ENCODE measurements at places on chromosomes 7 and 10.

GRCh38 chr7:79855172-79855571 is 279.5 kb upstream of the GNAI1 start:
- no peak overlapping the region for H3K4me3 ChIP-seq
- DNase-seq = no peak
- H3K4me1 ChIP-seq = no peaks in the 10 kb centered on the region
- H3K27me3 ChIP-seq = no peaks in the 10 kb centered on the region

- H3K27me3 ChIP-seq = no peaks in the 10 kb centered on the region
- DNase-seq = no peak
- peaks cover 29% of the 10 kb centered on the region for H3K36me3 ChIP-seq
- no peak overlapping the region for H3K4me3 ChIP-seq
- H3K4me1 ChIP-seq = peaks cover 2% of the 10 kb centered on the region
Measured at GRCh38 chr7:739983-740942, 13.2 kb upstream of the PRKAR1B start.

- H3K27ac ChIP-seq = no peak overlapping the region
- H3K4me3 ChIP-seq = no peak overlapping the region
- H3K36me3 ChIP-seq = peaks cover 25% of the 10 kb centered on the region
- no peaks in the 10 kb centered on the region for H3K27me3 ChIP-seq
- H3K4me1 ChIP-seq = peaks cover 13% of the 10 kb centered on the region
Measured at GRCh38 chr10:31426401-31426800, 107.4 kb downstream of the ZEB1 start.

DNA sequence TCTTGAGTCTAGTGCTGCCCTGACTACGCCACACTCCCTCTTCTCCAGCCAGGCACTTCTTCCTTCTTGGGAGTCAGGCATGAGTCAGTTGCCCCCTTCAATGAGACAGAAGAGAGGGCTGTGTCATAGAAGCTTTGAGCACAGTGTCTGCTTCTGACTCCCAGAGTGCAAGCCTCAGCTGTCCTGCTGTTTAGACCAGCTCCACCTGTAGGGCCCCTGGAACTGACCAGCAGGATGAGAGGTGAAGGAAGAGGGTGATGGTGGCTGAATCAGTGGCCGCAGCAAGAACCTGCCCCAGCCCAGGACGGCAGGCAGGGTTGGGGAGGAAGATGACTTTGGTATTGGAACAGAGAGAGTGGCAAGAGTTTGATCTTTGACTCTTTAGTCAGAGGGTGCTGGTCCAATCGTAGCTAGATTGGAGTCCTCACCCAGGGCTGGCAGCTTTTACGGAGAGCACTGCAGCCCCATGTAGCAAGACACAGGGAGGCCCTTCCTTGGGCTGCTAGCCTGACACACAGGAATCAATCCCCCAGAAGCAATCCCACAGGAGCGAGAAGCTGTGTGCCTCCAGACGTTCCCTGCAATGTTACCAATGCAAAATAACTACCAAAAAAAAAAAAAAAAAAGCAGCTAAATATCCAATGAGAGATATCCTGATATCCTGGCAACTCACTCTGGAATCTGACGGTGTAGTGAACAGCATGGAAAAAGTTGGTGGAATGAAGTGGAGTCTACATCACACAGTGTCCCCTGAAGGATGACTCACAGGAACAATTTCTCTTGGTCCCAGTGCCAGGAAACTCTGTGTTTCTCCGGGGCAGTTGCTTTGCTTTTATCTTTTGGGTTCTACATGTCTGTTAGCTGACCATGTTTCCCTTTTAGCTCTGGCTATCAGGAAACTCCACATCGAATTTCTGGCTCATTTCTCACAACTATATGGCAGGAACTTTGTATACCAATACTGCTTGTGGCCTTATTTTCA is 6.9 kb downstream of the C10orf62 start:
- H3K36me3 ChIP-seq = no peaks in the 10 kb centered on the region
- H3K27ac ChIP-seq = no peak overlapping the region
- H3K4me1 ChIP-seq = no peaks in the 10 kb centered on the region
- no peak for DNase-seq
- no peak overlapping the region for H3K4me3 ChIP-seq
- no peaks in the 10 kb centered on the region for H3K27me3 ChIP-seq

DNA sequence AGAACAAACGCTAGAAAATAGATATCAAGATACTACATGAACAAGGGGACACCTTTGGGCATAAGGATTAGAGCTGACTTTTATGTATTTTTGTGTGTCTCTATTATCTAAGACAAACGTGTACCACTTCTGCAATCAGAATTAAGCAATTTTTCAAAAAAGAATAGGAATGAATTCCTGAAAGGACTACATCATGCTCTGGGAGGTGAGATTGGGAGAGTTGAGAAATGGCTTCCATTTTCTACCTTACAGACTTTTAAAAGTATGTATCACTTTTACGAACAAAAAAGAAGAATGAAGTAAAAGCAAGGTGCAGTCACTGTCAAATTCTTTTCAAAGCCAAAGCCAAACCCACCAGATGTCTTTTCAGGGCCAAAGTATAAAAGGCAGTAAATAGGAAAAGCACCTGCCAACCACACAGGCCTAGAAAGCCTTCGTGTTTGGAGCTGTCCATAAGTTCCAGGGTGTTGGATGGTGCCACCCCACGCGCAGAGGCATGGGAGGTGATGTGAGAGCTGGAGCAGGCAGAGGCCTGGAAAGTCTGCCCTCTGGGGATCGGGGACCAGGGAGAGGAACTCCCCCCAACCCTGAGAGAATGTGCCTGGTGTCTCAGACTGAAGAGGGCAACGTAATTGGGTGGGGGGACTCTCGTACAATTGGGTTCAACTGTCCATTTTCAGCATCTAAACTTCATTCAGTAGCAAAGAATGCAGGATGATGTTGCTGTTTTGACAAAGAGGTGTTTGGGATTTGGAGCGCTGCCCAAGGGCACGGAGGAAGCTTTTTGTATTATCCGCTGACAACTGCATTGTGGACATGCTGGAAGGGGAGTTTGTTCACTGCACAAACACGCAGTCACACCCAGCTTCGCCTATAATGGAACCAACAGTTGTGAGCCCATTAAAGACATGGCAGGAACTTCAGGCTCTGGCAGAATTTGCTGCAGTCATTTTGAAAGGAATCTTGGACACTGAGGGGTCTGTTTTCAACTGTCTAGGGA is 17.6 kb upstream of the CTBP2 start:
- no peak overlapping the region for H3K27ac ChIP-seq
- no peaks in the 10 kb centered on the region for H3K4me1 ChIP-seq
- no peaks in the 10 kb centered on the region for H3K36me3 ChIP-seq
- H3K27me3 ChIP-seq = peaks cover 11% of the 10 kb centered on the region
- DNase-seq = no peak

DNA sequence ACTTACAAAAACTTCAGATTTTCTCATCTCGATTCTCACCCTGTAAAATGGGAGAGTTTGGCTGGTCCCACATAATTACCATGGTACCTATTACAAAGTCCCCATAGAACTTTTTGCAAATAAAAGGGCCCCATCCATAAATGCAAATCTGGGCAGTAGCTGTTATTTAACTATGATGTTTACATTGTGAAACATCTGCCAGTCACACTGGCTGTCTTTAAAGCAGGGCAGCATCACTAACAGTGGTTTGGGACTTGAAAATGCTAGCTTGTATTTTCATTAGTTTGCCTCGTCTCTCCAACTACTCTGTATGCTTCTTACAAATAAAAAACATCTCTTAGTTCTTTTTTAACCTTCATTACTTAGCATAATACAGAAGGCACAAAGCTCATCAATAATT is 240.7 kb downstream of the FZD1 start:
- no peaks in the 10 kb centered on the region for H3K4me1 ChIP-seq
- H3K27me3 ChIP-seq = no peaks in the 10 kb centered on the region
- no peak for DNase-seq
- H3K36me3 ChIP-seq = no peaks in the 10 kb centered on the region
- H3K4me3 ChIP-seq = no peak overlapping the region

GRCh38 chr10:122165484-122166276 is 105.4 kb upstream of the BTBD16 start:
- H3K27ac ChIP-seq = no peak overlapping the region
- H3K4me1 ChIP-seq = no peaks in the 10 kb centered on the region
- H3K36me3 ChIP-seq = no peaks in the 10 kb centered on the region
- H3K4me3 ChIP-seq = no peak overlapping the region
- no peak for DNase-seq

- no peak overlapping the region for H3K27ac ChIP-seq
- DNase-seq = no peak
- no peak overlapping the region for H3K4me3 ChIP-seq
- H3K27me3 ChIP-seq = no peaks in the 10 kb centered on the region
Measured at GRCh38 chr7:132001146-132001545, 444.7 kb upstream of the PODXL start.

GRCh38 chr7:111540199-111540815 is 22.0 kb downstream of the IMMP2L start:
- H3K27ac ChIP-seq = no peak overlapping the region
- H3K27me3 ChIP-seq = no peaks in the 10 kb centered on the region
- peaks cover 2% of the 10 kb centered on the region for H3K36me3 ChIP-seq
- no peak overlapping the region for H3K4me3 ChIP-seq
- H3K4me1 ChIP-seq = no peaks in the 10 kb centered on the region
- no peak for DNase-seq

DNA sequence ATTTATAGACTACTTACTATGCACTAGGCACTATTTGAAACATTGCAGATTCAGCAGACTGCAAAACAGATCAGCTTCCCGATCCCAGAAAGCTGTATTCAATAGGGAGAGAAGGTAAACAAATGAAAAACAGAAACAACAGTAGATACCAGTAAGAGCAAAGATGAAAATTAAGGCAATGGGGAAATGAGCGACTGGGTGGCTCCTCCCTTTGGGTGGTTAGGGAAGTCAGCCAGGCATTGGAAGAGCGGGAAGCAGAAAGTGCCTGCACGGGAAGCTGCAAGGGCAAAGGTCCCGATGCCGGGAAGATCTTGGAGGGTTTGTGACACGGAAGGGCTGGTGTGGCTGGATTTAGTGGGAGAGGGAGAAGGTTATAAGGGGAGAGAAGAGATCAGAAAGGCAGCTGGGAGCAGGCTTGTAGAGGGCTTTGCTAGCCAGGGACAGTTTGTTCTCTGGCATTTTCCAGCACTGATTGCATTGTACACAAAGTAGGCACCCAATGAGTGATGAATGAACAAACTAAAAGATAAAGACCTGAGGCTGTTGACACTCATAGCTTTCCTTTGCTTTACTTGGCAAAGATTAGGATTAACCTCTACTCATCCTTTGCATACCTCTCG is 67.8 kb downstream of the NAMPT start:
- DNase-seq = no peak
- peaks cover 25% of the 10 kb centered on the region for H3K27me3 ChIP-seq
- H3K36me3 ChIP-seq = no peaks in the 10 kb centered on the region
- H3K27ac ChIP-seq = no peak overlapping the region

DNA sequence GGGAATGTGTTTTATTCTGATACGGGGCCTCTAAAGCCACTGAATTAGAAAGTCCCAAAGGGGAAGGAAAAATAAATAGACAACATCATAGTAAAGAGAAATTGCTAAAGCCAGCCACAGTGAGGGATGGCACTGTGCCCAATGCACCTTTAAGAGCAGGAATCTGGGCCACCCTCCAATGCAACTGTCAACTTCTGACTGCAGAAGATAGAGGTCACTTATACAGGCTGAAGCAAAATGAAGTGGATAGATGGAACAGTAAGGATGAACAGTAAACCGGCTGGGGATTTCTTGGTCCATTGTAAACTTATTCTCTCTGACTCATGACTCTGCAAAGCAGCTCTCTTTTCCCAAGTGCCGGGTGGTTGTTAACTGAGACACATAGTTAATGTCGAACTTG is 54.0 kb upstream of the KCNIP2 start:
- no peaks in the 10 kb centered on the region for H3K4me1 ChIP-seq
- H3K27me3 ChIP-seq = no peaks in the 10 kb centered on the region
- no peaks in the 10 kb centered on the region for H3K36me3 ChIP-seq
- H3K27ac ChIP-seq = no peak overlapping the region
- no peak overlapping the region for H3K4me3 ChIP-seq

GRCh38 chr7:87918740-87919139 is 15.3 kb upstream of the ADAM22 start:
- no peaks in the 10 kb centered on the region for H3K4me1 ChIP-seq
- H3K4me3 ChIP-seq = no peak overlapping the region
- H3K36me3 ChIP-seq = no peaks in the 10 kb centered on the region

- no peak for DNase-seq
- peaks cover 3% of the 10 kb centered on the region for H3K27me3 ChIP-seq
- peak overlapping the region; percentile 8 for H3K4me3 ChIP-seq
- H3K36me3 ChIP-seq = peaks cover 1% of the 10 kb centered on the region
Measured at GRCh38 chr10:70174058-70174741, 3.9 kb upstream of the SAR1A start.

- H3K4me3 ChIP-seq = peak overlapping the region; percentile 74
- H3K27me3 ChIP-seq = no peaks in the 10 kb centered on the region
- peaks cover 34% of the 10 kb centered on the region for H3K4me1 ChIP-seq
- H3K27ac ChIP-seq = peak overlapping the region; percentile 94
- H3K36me3 ChIP-seq = no peaks in the 10 kb centered on the region
Measured at GRCh38 chr7:157301610-157302120, 35.1 kb upstream of the DNAJB6 start.

DNA sequence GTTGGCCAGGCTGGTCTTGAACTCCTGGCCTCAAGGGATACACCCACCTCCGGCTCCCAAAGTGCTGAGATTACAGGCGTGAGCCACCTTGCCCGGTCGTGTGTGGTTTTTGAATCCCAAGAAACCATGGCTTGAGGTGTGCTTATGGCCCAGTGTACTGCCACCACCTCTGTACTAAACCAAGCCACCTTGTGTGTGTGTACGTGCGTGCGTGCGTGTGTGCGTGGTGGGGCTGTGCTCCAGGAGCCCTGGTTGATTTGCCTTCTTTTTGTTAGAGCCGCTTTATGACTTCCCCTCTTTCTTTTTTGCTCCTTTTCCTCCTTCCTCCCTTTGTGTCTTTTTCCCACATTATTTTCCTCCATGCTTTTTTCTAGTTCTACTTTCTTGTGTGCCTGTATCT is 121.4 kb downstream of the CAMK1D start:
- DNase-seq = no peak
- no peak overlapping the region for H3K4me3 ChIP-seq
- H3K27ac ChIP-seq = no peak overlapping the region
- no peaks in the 10 kb centered on the region for H3K27me3 ChIP-seq
- no peaks in the 10 kb centered on the region for H3K36me3 ChIP-seq

DNA sequence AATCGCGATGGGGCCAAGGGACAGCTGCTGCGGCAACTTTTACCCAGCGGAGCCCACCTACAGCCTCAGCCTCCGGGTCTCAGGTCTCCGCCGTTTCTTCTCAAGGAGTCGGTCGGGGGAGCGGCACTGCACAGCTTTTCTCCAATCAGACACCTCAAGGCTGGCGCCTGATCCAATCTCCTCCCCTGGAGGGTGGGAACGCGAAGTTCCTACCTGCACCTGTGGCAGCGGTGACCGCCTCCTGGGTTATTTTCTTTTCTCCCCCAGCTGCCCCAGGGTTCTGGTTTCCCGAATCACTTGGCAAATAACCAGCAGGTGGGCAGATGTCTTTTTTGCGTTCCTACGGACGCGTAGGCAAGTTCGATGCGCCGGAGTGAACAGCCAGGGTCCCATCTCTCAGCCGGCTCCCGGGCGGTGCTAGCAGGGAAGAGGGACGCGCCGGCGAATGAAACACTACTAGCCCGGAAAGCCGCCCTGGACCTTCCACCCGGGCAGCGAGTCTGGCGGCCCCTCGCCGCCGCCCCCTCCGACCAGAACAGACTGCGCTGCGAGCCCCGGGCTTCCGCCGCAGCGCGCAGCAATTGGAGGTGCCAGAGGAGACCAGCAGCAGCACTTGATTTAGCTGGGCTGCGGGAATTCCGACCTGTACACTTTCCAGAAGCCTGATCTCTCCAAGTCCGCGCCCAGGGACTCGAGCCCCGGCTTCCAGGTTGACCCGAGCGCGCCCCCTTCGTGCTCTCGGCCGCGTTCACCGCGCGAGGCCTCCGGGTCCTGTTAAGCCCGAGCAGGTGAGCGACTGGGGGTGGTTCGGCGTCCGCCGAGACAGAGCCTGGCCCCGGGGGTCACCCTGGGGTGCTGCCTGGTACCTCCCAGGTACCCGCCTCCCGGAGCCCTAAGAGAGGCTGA is at the start of gene PRR15:
Gene PRR15 (plus strand): TSS at position 246 of the 906 bp plus-strand sequence. CDS start 2,495 bp downstream, outside the sequence.
- DNase-seq = no peak
- H3K27ac ChIP-seq = peak within 1 kb of the TSS; percentile 13
- H3K27me3 ChIP-seq = peaks cover 80% of the 10 kb centered on the region
- H3K4me3 ChIP-seq = peak within 1 kb of the TSS; percentile 77
- no peaks in the 10 kb centered on the region for H3K36me3 ChIP-seq
